ENCODE measurements at places on chromosomes 2 and 18. TPM values are rescaled to one million over a fixed set of nuclear protein-coding genes. Genes with fewer than 3 reads are reported as not detected.

DNA sequence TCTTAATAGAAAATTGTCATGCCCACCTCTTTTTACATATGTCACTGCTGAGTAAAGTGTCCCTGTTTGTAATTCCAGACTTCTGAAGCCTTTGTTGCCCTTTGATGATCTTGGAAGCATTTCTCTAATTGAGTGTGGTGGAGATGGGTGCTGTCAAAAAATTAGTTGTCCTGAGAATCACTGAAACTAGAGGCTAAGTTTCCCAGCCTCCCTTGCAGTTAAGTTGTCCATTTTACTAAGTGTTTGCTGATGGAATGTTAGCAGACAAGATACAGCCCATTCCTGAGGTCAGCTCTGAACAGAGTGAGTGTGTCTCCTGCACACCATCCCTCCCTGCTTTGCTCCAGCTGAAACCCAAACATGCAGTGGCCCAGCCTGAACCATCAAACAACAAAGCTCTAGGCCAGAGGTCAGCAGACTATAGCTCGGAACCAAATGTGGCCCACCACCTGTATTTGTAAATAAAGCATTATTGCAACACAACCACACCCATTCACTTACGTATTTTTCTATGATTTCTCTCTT, 28.1 kb upstream of the TMEM177 start:
- H3K4me1 ChIP-seq: no peaks in the 10 kb centered on the region
- no peak for DNase-seq
- H3K36me3 ChIP-seq: no peaks in the 10 kb centered on the region
- H3K27ac ChIP-seq: no peak overlapping the region
- H3K4me3 ChIP-seq: no peak overlapping the region

- no peak for DNase-seq
- H3K27ac ChIP-seq: no peak overlapping the region
- no peak overlapping the region for H3K4me3 ChIP-seq
- no peaks in the 10 kb centered on the region for H3K27me3 ChIP-seq
Measured at GRCh38 chr2:190959911-190960788, 53.8 kb downstream of the STAT1 start.

DNA sequence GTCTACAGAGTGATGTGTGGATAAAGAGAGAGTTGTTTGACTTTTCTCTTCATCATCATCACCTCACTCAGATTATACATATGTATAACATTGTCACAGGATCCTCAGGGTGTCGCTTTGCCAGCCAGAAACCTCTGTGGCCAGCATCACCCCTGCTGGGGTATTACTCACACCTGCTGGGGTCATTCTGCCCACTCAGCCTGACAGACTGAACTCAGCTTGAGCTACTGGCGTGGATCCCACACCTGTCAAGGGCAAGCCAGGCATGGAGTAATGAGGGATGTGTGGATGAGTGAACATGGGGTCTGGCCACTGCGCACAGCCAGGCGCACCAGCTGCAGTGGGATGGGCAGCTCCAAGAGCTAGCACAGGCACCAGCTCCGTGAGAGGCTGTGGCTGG, 870.6 kb downstream of the CBLN2 start:
- H3K27ac ChIP-seq: no peak overlapping the region
- no peaks in the 10 kb centered on the region for H3K27me3 ChIP-seq
- DNase-seq: no peak
- no peaks in the 10 kb centered on the region for H3K4me1 ChIP-seq
- no peak overlapping the region for H3K4me3 ChIP-seq

- no peak for DNase-seq
- no peak overlapping the region for H3K27ac ChIP-seq
- peaks cover 8% of the 10 kb centered on the region for H3K4me1 ChIP-seq
- H3K36me3 ChIP-seq: no peaks in the 10 kb centered on the region
- no peaks in the 10 kb centered on the region for H3K27me3 ChIP-seq
Measured at GRCh38 chr18:374721-375168, 106.9 kb upstream of the THOC1 start.

GRCh38 chr2:105763076-105763475, 18.4 kb downstream of the NCK2 start:
- H3K27me3 ChIP-seq: no peaks in the 10 kb centered on the region
- H3K4me1 ChIP-seq: no peaks in the 10 kb centered on the region
- no peak for DNase-seq

GRCh38 chr2:65504814-65505697, 72.7 kb upstream of the SPRED2 start:
- no peaks in the 10 kb centered on the region for H3K27me3 ChIP-seq
- H3K4me1 ChIP-seq: peaks cover 6% of the 10 kb centered on the region
- peak; percentile 75 for DNase-seq
- H3K27ac ChIP-seq: no peak overlapping the region
- H3K4me3 ChIP-seq: no peak overlapping the region
- no peaks in the 10 kb centered on the region for H3K36me3 ChIP-seq

DNA sequence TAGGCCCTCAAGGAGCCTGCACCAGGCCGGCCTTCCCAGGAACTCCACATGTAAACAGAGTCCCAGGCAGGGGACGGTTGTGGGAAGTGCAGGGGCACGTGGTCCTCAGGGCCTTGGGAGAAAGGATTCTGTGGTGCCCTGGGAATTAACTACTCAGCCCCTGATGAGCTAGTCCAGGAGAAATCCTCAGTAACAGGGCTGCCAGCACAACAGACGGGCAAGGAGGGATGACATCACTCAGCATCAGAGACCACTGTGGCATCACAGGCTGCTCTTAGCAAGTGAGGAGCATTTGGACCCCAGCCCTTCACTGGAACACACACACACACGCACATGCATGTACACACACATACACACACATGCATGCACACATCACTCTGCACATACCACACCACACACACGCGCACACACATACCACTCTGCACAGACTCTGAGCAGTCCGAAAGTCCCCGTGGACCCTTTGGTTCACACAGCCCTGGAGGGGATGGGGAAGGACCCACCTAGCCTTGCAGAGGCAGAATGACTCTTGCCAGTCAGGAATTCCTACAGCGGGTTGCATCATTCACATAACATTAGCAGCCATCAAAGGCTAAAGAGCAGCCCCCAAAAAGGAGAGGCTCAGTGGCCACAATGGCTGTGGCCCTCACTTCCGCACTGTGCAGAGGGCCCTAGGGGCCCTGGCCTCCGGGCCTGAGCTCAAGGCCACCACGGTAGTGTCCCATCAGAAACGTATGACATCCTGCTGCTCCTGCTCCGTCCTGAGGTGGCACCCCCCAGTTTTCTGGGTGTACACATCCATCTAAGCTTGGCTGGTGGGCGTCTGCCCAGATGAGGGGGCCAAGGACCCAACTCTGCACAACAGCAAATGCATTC, 1.9 kb upstream of the NMUR1 start:
- no peak overlapping the region for H3K4me3 ChIP-seq
- no peaks in the 10 kb centered on the region for H3K4me1 ChIP-seq
- H3K27me3 ChIP-seq: no peaks in the 10 kb centered on the region
- no peaks in the 10 kb centered on the region for H3K36me3 ChIP-seq

Gene UCN
- total RNA-seq: 11.2 TPM

DNA sequence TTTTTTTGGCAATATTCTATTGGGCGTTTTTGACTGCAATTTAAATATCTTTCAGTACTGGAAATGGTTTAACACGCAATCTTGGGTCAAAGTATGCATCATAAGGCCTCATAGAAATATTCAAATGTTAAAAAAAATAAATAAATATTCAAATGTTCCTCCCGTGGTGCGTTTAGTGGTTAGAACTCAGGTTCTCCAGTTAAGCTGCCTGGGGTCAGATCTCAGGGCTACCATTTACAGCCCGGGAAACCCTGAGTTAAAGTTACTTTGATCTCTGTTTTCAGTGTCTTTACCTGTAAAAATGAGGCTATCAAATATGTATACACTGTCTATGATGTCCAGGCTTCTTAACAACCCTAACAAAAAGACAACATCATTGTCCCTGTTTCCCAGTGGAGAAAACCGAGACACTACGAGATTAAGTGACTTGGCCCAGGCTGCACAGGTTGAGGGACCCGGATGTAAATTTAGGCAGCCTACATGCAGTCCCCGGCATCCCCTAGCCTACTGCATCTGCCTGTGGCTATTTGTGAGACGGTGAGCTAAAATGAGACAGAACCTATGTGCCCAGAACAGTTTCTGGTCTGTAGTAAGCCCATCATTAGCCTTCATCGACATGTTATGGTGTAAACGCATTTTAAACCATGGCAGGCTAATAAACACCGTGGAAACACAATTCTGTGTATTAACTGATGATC, 1.7 kb downstream of the FHL2 start:
- H3K27ac ChIP-seq: peak overlapping the region; percentile 90
- no peaks in the 10 kb centered on the region for H3K36me3 ChIP-seq
- H3K27me3 ChIP-seq: no peaks in the 10 kb centered on the region
- H3K4me3 ChIP-seq: peak overlapping the region; percentile 87
- no peak for DNase-seq

DNA sequence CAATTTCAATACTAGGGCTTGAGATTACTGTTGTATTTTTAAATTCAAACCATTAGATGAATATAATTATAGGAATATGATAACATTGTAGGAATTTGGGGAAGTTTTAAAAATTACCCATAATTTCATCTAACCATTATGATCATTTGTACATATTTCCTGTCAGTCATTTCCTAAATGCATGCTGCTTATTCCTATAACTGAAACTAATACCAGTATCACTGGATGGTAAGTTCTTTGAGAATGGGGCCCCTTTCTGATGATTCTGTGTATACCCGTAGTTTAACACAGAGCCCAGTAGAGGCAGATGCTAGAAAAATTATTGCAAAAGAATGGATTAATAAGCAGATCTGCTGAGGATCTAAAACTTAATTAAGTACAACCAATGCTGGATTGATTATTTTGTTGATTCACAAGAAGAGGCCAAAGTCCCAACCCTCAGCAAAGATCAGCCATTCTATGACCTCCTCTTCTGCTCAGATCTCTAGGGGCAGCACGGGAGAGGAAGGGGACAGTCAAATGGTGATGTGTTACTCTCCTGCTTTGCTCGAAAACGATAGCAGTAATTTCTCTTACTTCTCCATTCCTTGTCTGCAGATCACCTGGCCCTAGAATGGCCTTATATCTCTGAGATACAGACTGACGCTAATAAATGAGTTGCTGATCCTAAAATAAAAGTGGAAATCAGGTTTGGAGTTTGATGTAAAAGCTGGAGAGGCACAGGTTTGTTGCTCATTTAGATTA, 69.5 kb upstream of the PELI1 start:
- DNase-seq: no peak
- H3K36me3 ChIP-seq: no peaks in the 10 kb centered on the region
- H3K4me3 ChIP-seq: no peak overlapping the region
- peak overlapping the region; percentile 56 for H3K27ac ChIP-seq
- H3K4me1 ChIP-seq: no peaks in the 10 kb centered on the region

- DNase-seq: no peak
- no peak overlapping the region for H3K27ac ChIP-seq
- no peak overlapping the region for H3K4me3 ChIP-seq
- H3K4me1 ChIP-seq: no peaks in the 10 kb centered on the region
- no peaks in the 10 kb centered on the region for H3K27me3 ChIP-seq
Measured at GRCh38 chr2:55862246-55862645, 61.3 kb downstream of the EFEMP1 start.

DNA sequence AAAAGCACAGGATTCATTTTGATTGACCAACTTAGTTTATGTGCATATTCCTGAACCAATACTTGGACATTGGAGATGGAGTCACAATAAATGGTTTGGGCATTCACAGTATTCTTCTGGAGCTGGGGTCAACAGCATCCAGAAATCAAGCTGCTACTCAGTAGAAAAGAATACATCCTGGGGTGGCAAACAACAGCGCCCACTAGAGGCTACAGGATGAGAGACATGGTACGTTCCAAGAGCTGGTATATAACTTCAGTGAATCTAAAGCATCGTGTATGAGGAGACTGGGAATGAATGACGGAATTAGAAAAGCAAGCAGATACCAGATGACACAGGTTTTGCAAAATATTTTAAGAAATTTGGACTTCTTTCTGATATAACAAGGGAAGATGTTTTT, 142.9 kb upstream of the FIGN start:
- DNase-seq: no peak
- no peaks in the 10 kb centered on the region for H3K4me1 ChIP-seq
- no peak overlapping the region for H3K27ac ChIP-seq
- no peak overlapping the region for H3K4me3 ChIP-seq

Gene FTCDNL1
- 4.9 TPM for total RNA-seq

GRCh38 chr2:40760071-40760666, 308.3 kb upstream of the SLC8A1 start:
- no peak overlapping the region for H3K27ac ChIP-seq
- no peak overlapping the region for H3K4me3 ChIP-seq
- H3K27me3 ChIP-seq: no peaks in the 10 kb centered on the region
- DNase-seq: peak; percentile 4
- H3K36me3 ChIP-seq: no peaks in the 10 kb centered on the region
- no peaks in the 10 kb centered on the region for H3K4me1 ChIP-seq

DNA sequence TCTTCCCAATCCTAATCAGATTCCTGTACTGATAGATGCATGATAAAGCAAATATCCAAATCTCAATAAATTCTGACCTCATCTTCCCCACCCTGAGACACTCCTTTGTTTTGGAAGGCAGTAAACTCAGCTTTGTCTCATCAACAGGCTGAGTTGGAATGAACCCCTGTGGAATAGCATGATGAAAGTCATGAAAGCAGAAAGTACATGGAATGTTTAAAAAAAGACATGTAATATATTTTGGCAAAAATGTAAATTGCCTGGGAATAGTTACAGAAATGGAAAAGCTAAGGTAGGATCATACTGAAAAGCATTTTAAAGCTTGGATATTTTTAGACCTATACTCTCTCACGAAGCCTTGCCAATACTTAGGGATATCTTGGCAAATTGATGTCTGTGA, 468.7 kb upstream of the CDH7 start:
- H3K27me3 ChIP-seq: no peaks in the 10 kb centered on the region
- no peaks in the 10 kb centered on the region for H3K36me3 ChIP-seq
- no peak for DNase-seq
- no peak overlapping the region for H3K27ac ChIP-seq
- no peaks in the 10 kb centered on the region for H3K4me1 ChIP-seq

- peak overlapping the region; percentile 71 for H3K27ac ChIP-seq
- H3K27me3 ChIP-seq: no peaks in the 10 kb centered on the region
- no peaks in the 10 kb centered on the region for H3K36me3 ChIP-seq
- DNase-seq: no peak
Measured at GRCh38 chr18:3284501-3284900, 22.6 kb downstream of the MYL12B start.

DNA sequence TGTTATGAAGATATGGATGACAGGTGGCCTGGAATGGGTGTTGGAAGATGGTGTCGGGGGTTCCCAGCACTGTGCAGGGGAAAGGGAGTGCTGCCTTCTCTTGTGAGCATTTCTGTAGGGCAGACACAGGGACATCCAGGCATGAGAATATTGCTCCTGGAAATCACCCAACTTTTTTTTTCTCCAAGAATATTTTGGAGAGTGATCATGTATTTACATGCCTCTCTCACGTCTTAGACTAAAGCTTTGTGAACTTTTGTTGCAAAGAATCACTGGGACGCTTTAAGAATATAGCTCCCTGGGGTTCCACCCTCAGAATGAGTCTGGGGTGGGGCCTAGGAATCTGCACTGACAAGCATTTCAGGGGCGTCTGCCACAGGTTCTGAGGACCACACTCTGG, 68.7 kb downstream of the VWA3B start:
- no peaks in the 10 kb centered on the region for H3K36me3 ChIP-seq
- DNase-seq: no peak
- no peaks in the 10 kb centered on the region for H3K4me1 ChIP-seq
- H3K4me3 ChIP-seq: no peak overlapping the region
- H3K27me3 ChIP-seq: no peaks in the 10 kb centered on the region
